Hematopoietic multipotent progenitor cell treated with erythropoietin and hydrocortisone succinate and interleukin-3 and kit ligand, for 15 days (in vitro differentiated cells): ENCODE measurements at places on chromosomes 3 and 15.

DNA sequence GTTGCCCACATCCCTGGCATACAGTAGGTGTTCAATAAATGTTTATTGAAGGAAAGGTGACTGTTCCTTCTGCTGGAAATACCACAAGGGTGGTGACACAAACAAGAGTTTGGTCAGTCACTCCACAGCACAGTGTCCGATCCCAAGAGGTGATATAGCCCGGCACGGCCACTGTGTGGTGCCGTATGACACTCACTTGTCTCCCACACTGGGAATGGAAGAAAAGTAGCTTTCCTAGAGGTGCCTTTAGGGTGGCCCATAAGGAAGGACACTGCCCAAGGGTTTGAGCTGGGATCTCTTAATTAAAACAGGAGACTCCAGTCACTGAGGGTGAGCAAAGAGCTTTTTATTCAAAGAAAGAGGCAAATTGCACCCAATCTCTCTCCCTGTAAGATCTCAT is 40.5 kb downstream of the TGM4 start:
- peak; percentile 31 for DNase-seq

DNA sequence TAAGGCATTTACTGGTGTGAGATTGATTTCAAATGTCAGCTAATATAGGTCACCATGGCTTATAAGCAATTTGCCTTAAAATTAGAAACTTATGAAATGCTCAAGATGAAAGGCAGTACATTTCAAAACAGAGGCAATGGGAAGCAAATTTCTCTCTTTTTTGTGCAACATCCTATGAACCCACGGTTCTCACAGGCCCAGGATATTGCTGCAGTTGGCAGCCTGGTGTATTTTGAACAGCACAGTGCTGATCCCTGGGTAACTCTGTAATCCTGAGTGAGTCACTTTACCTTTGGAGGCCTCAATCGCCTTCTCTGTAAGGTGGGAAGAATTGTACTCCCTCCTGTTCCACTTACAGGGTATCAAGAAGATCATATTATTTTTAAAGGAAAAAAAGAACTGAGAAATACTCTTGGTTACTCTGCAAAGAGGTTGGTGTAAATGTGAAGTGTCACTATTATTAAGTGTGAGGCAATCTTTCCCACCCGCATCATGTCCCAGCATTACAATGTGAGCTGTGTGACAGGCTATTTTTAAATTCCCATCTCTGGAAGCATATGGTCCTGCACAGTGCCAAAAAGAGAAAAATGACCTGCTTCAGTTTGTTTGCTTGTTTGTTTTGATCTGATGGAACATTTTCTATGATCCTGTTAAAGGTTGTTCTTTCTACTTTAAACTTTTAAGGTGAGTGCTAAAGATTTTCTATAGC is 190.1 kb upstream of the LPP start:
- DNase-seq, result no peak

GRCh38 chr3:131796558-131797198 is 238.1 kb downstream of the CPNE4 start:
- DNase-seq, result no peak

DNA sequence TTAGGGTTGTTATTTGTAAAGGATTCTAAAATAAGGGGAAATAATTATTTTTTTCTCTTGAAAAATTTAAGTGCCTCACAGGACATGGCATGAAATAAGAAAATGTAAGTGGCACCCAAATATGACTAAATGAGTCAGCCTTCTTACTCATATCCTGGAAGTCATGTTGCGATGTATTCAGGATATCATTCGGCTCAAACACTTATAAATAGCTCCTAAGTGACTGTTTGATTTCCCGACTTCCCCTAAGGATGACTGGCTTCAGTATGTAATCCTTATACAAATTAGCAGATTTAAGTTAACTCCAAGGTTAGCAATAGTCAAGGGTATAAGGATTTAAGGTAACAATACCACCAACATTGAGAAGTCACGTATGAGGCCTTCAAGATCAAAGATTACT is 57.3 kb upstream of the OSTN start:
- no peak for DNase-seq

DNA sequence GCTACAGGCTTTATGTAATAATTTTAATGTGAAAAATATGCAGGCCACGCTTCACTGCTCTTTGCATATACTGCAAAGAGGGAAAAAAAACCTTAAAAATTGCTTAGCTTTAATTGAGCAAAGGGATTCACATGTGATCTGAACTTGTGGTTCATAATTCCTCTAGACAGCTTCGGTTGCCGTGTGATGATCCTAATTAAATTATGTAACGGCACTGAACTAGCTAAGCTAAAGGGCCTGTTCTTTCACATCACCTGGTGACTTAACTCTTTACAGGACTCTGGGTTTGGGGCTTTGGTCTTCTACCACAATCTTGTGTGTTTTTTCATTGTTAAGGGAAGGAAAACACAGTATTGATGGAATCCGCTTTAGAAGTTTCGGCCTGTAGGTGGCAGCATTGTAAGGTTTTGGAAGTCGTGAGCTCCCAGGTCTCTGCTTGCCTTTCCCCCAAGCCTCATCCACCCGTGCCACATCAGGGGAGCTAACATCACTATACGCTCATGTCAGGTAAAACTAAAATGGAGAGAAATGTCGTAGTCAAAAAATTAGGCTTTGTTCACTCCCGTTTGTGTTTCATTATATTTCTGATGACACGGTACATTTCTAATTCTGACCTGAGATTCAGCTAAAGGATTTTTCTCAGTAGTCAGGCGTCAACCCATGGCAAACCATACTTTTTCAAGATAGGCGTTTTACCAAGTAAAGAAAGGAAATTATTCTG is 205.6 kb upstream of the DPH6 start:
- peak; percentile 43 for DNase-seq

- no peak for DNase-seq
Observed at GRCh38 chr3:138326866-138327595, 2.6 kb downstream of the NME9 start.

GRCh38 chr3:122458992-122459391 is 43.1 kb upstream of the WDR5B start:
- DNase-seq, result peak; percentile 66

GRCh38 chr3:100496711-100497261 is 4.4 kb downstream of the TMEM45A start:
- DNase-seq, result no peak

DNA sequence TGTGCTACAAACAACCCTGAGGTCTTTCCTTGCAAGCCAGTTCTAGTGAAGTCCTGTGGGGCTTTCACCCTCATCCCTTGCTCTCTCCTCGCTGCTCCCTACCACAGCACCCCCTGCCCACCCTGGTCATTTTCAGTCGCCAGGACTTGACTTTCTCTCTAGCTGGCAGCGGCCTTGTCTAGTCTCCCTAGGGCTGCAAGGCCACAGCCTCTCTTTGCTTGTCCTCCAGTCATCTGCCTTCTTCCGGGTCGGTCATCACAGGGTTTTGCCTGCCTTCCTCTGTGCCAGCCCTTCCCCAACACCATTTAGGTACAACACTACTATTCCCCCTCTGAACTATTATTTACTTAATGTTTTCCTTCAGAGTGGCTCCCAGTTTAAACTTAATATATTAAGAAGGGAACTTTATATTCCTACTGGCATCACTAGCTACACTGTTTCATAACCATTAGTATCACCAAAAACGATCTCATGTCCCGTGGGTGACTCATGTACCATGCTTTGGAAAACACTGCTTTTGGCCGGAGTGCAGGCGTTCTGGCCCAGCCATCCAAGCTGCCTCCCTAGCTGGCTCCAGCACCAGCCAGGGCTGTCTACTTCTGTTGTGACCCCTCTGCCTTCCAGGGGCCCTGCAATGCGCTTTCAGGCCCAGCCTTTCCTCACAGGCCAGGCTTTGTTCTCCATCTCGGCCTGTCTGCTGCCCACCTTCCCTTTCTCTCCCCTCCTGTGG is 21.4 kb downstream of the FAH start:
- DNase-seq, result no peak

- no peak for DNase-seq
Observed at GRCh38 chr15:37199545-37199944, 99.2 kb upstream of the MEIS2 start.

DNA sequence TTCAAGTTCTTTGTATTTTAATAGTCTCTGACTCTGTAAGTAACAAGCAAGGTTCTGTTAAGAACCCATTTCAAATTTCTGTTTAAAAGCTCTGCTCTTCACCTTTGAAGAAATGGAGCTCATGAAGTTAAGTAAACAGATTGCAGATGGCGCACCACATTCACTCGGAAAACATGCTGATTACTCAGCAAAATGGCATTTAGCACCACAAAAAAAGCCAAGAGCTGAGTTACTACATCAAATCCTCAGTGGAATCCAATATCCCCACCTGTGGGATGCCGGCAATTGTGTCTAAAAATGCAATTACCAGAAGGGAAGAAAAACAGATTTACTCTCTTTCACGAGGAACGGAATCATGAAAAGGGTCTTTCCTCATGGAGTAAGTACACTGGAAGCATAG is 758.0 kb downstream of the NTRK3 start:
- no peak for DNase-seq

- DNase-seq, result no peak
Observed at GRCh38 chr3:13002398-13003124, 70.7 kb downstream of the IQSEC1 start.

DNA sequence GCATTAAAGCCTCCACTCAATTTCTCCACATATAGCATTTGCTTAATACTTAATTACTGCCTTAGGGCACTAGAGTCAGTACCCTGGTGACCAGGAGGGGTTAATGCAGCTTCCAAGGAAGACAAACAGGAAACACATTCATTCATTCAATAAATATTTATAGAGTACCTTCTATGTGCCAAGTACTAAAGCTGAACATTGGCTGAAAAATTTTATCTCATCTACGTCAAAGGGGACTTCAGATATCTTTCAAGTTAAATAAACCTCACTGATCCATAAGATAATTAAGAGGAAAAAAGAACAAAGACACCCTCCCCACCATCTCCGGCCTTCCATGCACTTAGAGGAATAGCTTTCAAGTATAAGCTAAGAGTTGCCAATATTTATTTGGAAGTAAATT is 156.9 kb upstream of the PRICKLE2 start:
- DNase-seq, result no peak

GRCh38 chr15:88072598-88073390 is 183.7 kb downstream of the NTRK3 start:
- no peak for DNase-seq

GRCh38 chr3:71582612-71583565 is 639 bp downstream of the FOXP1 start:
- DNase-seq, result peak; percentile 64

DNA sequence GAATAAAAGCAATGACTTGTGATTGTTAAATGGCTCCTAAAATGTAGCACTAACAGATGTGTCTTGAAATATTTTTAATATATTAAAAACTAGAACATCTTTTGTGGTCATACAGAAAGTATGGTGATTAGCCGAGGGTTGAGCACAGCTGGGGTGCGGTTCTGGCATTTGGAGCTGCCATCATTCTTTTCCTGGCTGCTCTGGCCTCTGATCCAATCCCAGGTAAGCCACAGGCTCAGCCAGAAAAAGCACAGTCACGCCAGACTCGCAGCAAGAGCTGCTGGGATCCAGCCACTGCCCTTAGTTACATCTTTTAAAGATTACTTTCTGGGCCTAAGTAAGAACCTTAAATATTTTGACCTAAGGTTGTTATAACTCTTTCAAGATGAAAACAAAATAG is 196.8 kb downstream of the PLCL2 start:
- no peak for DNase-seq

GRCh38 chr3:101117465-101117864 is 124.2 kb upstream of the ABI3BP start:
- no peak for DNase-seq

DNA sequence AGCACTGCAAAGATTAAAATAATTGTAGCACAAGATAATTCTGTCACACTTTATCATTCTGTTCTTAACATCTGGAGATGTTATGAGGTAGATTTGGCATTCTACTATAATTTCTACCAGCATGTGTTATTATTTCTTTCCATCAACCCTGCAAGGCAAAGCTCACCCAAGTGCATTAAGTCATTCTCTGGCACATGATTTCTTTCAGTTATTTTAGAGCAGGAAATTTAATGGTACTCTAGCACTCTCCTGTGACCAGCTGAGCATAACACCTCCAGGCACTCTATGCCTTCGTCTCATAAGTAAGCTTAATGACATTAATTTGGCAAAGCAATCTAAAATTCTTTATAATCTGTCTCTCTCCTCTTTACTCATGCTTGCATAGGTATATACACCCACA is 300.2 kb upstream of the GPR149 start:
- no peak for DNase-seq

- no peak for DNase-seq
Observed at GRCh38 chr3:56484525-56485032, 16.3 kb upstream of the ERC2 start.

DNA sequence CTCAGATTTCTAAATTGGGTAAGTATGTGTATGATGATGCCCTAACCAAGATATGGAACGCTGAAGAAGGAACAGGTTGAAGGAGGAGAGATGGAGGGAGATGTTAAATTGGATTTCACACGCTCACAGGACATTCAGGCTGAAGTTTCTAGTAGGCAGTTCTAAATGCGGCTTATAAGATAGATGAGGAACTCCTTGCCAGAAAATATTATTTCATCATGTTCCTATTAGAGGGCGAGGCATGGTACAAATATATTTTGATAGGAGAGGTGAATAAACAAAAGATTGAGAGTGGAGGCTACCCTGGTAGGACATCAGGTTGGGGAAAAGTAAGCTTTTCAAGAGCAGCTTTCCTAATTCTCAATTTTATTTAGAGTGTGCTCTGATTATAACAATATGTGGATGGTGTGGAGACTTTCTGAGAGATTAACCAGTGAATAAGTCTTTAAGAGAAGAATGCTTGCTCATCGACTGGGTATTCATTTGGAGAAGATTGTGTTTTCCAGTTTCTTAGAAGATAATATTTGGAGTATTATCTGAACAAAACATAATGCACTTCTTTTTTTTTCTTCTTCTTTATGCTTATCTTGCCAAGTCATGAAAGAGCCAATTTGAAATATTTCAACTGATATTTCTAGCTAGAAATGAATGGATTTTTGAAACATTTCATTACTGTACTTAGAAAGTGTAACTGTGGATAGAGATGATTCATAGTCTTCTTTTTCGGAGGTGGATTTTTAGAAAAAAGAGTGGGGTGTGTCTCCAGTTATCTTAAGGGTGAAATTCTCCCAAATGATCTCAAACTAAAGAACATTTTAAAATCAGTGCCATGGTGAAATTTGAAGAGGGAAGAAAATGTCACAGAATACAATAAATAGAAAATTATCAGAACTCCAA is 88.5 kb downstream of the B3GALNT1 start:
- DNase-seq, result no peak

GRCh38 chr3:194985031-194985578 is 285.9 kb downstream of the XXYLT1 start:
- no peak for DNase-seq

DNA sequence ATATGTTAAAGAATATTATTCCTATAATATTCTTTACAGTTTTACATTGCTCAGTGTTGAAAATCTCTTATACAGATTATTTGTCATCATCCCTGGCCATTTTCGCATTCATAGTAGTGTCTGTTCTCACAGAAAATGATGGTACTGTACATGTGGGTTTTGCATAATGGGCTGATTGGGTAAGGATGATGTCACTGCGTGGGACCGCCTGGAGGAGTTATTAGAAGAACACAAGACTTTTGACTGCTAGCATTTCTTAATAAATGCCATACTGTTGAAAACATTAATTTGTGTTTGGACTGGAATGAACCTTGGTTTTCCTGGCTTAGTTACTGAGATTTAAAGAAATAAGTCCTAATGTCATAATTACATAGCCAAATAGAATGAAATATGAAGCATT is 20.3 kb downstream of the LRCH3 start:
- DNase-seq, result no peak
